ENCODE measurements at places on chromosomes 4 and X. TPM values are rescaled to one million over a fixed set of nuclear protein-coding genes. Genes with fewer than 3 reads are reported as not detected.

SYN1 gene
- total RNA-seq, result 0.26 TPM

GRCh38 chrX:150334981-150335380 lies 28.1 kb upstream of the MAMLD1 start:
- DNase-seq, result no peak

TEX13B gene
- total RNA-seq, result not detected

ARHGAP6 gene
- total RNA-seq, result 10.9 TPM

GIMD1 gene
- total RNA-seq, result not detected

DNA sequence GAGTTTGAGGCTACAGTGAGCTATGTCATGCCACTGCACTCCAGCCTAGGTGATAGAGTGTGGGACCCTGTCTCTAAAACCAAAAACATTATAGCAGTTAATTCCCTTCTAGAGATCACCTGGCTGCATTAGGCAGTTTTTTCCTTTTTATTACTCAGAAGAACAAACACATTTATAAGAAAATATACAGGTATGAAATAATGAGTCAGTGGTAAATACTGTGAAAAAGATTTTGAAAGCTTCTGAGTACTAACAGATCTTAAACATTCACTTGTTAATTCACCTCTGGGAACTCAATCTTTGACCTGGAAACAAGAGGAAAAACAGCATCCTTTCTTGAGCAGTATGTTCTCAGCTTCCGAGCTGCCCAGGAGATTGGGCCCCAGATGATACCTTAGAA lies 64.1 kb downstream of the UCHL1 start:
- no peak for DNase-seq

GRCh38 chr4:123363729-123364128 lies 32.9 kb upstream of the SPRY1 start:
- DNase-seq, result no peak

TSPAN7 gene
- 8.6 TPM for total RNA-seq

ADH1C gene
- total RNA-seq, result 38.9 TPM

GRCh38 chrX:90040807-90041206 lies 119.1 kb downstream of the TGIF2LX start:
- DNase-seq, result no peak

- DNase-seq, result no peak
Measured at GRCh38 chr4:17448689-17449088, 63.2 kb downstream of the QDPR start.

GLRA2 gene
- not detected for total RNA-seq

GRCh38 chr4:151540728-151541388 lies 131.9 kb downstream of the FHIP1A start:
- DNase-seq, result no peak

GRCh38 chrX:10926404-10926803 lies 184.7 kb upstream of the HCCS start:
- DNase-seq, result no peak

DNA sequence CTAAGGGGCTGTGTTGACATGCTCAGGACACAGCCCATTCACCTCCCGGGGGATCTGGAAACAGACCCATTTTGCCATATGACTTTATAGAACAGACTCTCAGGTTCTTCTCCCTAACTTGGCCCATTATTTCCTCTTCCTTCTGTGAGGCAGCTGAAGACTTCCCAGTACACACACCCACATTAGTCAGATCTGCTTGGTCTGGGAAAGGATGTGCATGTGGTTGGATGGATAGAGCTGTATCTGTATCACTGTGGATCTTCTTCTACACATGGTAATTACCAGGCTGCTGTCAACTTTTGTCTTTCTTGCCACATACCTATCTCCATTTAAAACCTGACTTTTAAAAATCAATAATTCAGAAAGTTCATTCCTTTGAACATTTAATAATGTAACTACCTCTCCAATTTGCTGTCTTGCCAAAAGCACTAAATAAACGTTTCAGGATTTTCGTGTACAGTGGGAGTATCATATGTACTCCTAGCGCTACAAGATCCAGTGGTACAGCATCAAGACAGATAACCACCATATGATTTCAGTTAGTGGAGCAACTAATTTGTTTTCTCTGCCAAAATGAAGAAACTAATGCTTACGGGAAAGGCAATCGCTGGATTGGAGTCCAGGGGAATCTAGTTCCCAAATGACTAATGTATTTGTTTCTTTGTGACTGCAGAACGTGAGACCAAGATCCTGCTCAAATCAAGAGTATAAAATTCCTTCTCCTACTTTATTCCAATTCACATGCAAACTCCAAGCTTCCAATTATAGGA lies 134.1 kb upstream of the MAP3K15 start:
- DNase-seq, result no peak

DNA sequence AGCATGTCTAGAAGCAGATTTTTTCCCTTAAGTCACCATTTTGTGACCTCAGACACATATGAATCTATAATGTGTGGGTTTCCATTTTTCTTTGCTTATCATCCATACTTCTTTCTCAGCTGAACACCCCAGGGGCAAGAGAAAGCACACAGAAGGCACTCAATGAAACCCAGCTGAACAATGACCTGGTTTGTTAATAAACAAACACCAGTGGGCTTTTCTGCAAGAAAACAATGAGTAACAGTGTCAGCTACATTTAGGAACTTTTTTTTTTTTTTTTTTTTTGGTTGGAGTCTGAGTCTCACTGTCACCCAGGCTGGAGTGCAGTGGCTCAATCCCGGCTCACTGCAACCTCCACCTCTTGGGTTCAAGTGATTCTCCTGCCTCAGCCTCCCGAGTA lies 40.7 kb upstream of the KLF3 start:
- DNase-seq, result no peak

DNA sequence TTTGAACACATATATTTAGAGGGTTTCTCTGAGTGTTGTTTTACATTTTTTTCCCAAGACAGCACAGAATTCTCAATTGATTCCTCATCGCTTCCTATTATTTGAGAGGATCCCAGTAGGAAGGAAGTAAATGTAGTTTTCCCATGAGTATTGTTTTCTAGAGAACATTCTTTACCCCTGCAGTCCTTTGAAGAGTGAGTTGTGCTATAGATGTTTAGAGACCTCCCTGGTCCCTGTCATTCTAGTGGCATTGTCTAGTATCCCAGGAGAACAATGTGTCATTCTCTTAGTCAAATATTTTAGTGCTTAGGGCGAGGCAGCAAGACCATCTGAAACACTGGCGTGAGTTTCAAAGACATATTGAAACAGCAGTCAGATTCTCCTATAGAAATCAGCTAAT lies 32.5 kb downstream of the SORBS2 start:
- no peak for DNase-seq

DNA sequence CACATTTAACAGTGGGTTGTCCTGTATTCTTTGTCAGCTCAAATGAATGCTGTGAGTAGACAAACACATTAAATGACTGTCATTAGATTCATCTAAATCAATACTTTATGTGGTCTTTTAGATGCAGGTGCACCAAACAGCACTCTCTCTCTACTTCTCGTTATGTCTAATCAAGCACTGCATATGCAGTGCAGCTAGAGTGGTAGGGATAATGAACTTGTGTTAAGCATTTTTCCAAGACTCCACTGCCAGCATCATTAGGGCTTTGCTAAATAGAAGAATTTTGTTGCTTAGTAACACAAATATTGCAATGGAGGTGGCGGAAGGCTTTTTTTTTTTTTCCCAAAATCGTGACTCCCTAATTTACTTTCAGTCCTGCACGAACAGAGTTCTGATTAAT lies 447.0 kb upstream of the GALNT7 start:
- DNase-seq, result no peak

- no peak for DNase-seq
Measured at GRCh38 chr4:165355900-165356300, 22.9 kb upstream of the CPE start.

FGF13 gene
- total RNA-seq, result 0.66 TPM

DNA sequence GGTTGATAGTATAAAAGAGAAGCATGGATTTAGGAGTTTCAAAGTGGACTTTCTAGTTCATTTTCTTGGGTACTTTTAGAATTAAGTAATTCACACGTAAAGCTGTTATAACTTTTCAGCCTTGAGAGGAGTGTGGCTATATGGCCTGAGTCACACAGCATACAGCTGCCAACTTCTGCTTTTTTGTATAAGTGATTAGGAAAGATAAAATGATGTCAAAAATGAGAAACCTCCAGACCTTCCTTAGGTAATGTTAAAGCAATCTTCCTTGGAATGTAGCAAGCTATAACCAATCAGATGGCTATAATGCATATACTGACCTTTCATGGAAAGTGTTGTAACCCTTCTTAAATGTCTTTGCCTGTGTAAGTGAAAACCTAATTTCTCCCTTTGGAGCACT lies 39.2 kb downstream of the RAB40AL start:
- DNase-seq, result no peak

ATP1B4 gene
- not detected for total RNA-seq

FSTL5 gene
- not detected for total RNA-seq

DNA sequence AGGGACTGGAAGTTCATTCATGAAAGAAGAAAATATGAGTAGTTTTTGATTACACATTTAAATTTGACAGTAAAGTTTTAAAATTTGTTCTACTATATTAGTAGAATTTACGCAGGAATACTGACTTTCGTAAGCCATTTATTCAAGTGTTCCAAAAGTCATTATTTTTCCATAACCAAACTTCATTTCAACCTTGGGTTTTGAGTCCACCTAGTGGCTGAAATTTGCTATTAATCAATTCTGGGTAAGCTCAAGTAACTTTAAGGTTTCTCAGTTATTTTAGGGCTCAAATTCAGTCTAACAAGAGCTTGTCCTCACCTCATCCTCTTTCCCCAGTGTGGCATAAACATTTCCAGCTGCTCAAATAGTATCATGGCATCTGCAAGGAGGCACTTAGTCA lies 175.4 kb downstream of the SH3BGRL start:
- DNase-seq, result no peak

DNA sequence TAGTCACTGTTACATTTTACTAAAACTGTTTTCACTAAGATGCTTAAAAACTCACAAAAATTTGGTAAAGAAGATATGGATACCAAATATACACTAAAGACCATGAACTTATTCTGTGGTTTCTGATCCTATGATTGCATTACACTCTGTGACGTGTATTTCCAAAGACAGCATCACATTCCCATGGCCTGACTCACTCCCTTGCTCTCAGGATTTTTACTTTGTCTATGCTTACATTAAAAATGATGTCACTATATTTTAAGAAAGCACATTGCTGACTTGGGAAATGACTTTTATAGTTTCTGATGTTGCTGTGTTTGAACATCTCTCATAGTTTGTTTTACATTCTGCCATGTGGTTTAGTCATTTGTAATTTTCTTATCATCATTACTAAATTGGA lies 327.9 kb upstream of the MAGEB18 start:
- no peak for DNase-seq
